Activated CD4-positive, CD25-positive, alpha-beta regulatory T cell treated with anti-CD3 and anti-CD28 coated beads, Interleukin-2, amount 50 U/mL, for 24 hours (primary cell): ENCODE measurements at places on chromosomes 16 and 17.
A peak's percentile ranks its signal among the peaks of the same experiment; 100 is the strongest.

GRCh38 chr16:28089992-28090365, 26.5 kb upstream of the GSG1L start:
- no peak for ATAC-seq

DNA sequence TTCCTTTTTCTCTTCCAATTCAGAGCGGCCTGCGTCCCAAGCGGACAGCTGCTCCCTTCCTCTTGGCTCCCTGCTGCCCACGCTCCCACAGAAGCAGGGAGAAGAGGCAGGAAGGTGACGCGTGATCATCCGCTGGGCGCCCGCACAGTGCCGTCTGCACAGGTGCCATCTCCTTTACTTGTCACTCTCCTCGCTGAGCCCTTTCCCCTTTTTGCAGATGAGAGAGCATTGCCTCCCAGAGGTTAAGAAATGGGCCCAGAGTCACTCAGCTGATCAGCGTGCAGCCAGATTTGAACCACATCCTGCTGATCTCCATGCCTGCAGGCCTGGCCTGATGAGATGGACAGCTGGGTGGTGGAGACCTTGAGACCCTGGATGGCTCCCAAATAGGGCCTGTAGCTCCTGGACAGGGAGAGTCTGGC, 299.8 kb downstream of the SEC14L1 start:
- no peak for ATAC-seq

GRCh38 chr16:88454523-88454947, 1.5 kb downstream of the ZFPM1 start:
- no peak for ATAC-seq

DNA sequence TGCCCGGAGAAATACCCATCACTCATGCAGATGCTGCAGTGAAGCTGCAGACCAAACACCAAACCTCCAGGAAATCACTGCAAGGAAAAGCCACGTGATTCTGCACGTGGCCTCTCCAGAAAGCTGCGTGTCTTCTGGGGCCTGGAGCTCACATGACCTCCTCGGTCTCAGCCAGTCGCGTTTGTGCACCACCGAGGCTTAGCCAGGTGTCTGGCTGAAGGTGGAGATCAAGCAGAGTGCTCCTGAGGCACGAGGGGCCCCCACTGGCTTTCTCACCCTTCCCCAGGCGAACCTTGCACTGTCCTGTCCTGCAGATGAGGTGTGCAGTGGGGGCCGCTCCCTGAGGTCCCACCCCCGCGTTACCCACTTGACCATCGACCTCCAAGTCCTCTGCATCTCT, 257.3 kb downstream of the RBFOX3 start:
- ATAC-seq = no peak

GRCh38 chr17:628089-628941, 86.3 kb downstream of the VPS53 start:
- ATAC-seq = no peak

DNA sequence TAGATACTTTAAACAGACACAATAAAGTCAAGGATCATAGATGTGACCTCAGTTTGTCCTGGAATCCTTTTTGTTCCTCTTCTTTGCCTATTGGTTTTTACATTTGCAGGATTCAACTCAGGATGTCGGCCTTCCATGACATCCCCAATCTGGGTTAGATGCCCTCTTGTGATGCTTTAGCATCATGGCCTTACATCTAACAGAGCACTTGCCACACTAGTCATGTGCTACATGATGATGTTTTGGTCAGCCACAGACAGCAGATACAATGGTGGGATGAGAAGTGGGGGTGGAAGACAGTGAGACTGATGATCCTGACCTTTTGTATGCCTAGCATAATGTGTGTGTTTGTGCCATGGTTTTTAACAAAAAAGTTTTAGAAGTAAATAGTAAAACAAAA, 1.8 kb upstream of the SYNRG start:
- no peak for ATAC-seq

- no peak for ATAC-seq
Measured at GRCh38 chr17:64991726-64992125, 64.8 kb downstream of the GNA13 start.

DNA sequence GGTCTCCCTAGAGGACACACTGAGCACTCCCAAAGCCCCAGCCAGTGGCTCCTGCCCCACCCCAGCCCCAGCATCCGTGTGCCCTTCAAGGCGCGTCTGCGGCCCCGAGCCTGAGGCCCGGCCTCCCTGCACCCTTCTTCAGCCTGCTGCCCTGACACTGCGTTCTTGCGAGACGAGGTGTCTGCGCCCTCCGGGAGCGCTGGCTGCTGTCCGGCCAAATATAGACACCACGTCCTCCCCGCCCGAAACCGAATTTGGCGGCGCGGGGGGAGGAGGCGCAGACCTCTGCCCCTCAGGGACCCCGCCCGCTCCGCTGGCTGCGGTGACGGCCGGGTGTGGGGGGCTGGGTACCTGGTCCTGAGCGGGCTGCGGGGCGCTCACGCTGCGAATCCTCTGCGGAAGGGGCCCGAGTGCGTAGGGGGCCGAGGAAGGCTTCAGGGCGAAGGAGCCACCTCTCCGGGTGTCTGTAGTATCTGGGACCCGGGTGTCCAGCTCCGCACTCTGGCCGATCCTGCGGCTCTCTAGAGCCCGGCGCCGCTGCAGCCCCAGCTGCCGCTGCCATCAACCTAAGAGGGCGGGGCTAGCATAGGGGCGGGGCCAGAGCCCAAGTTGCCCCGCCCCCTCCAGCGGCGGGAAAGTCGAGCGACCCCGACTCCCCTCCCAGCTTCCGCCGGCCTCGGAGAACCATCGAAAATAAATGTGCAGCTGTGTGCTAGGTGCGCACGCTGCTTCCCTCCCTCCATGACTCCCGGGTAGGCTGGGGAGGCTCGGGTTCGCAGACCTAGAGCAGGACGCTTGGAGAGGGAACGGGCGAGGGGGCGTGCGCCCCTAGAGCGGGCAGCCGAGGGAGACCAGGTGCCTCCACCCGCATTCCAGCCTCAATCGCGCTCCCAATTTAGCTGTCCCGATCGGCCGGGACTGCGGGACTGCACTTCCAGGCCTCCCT, at the start of gene CORO6:
Gene CORO6 (minus strand): TSS at position 576 of the 946 bp plus-strand sequence. CDS start 1,491 bp downstream, outside the sequence.
- ATAC-seq = peak; percentile 25

- no peak for ATAC-seq
Measured at GRCh38 chr17:17279316-17279715, 1.7 kb downstream of the COPS3 start.

GRCh38 chr16:11394593-11394960, 49.3 kb downstream of the RMI2 start:
- no peak for ATAC-seq

DNA sequence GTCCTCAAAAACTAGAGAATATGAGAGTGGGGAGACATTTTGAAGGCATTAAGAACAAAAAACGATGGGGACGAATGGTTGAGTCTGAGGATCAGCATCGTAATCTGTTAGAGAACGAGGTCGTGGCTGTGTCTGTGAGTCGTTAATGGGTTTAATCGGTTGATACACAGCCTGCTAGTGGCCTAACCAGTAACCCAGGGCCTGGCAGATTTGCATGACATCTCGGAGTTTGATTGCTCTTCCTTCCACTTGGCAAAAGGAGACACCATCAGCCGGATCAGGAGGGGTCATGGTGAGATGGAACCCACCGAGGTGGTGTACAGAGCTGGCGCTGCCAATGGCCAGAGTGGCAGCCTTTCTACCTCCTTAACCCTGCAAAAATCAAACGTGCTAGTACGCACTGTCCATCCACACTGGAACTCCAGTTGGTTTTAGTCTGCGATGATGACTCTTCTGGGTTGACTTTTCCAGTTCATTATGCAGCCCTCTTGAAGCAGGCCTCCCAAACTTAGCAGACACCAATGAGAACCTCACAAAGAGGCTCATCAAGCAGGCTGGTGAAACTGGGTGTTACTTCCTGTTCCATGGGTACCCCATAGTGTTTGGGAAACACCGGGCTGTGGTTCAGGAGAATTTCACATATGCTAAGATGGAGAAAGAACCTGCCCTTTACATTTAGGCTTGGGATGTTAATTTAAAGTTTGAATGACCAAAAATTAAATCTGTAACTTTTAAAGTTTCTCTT, 4.1 kb downstream of the HS3ST3B1 start:
- no peak for ATAC-seq

DNA sequence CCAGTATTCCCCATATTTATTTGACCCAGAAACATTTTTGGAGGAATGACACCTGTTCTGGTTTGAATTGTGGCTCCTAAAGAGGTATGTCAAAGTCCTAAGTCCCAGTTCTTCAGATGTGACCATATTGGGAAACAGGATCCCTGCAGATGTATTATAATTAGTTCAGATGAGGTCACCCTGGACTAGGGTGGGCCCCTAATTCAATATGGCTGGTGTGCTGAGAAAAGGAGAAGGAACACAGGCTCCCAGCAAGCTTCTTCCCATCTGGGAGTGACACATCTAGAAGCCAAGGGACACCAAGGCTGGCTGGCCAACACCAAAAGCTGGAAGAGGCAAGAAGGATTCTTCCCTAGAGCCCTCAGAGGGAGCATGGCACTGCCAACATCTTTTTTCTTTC, 3.8 kb upstream of the GCSH start:
- no peak for ATAC-seq

DNA sequence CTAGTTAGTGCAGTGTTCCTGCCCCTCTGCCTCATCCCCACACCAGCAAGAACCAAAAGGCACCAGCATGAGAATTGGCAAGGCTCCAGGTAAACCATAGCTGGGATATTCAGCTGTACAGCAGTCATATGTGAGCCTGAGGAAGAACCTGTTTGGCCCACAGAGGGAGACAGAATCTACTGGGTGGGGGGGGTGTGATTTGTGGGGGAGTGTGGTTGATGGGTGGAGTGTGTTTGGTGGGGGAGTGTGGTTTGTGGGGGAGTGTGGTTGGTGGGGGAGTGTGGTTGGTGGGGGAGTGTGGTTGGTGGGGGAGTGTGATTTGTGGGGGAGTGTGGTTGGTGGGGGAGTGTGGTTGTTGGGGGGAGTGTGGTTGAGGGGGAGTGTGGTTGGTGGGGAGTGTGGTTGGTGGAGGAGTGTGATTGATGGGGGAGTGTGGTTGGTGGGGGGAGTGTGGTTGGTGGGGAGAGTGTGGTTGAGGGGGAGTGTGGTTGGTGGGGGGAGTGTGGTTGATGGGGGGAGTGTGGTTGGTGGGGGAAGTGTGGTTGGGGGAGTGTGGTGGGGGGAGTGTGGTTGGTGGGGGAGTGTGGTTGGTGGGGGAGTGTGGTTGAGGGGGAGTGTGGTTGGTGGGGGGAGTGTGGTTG, 19.5 kb downstream of the MINK1 start:
- no peak for ATAC-seq

GRCh38 chr16:26108836-26109505, 417.2 kb downstream of the HS3ST4 start:
- no peak for ATAC-seq

- ATAC-seq = peak; percentile 49
Measured at GRCh38 chr16:3065742-3066439, 451 bp downstream of the IL32 start.

- no peak for ATAC-seq
Measured at GRCh38 chr16:57178793-57179212, 7.0 kb downstream of the PSME3IP1 start.

DNA sequence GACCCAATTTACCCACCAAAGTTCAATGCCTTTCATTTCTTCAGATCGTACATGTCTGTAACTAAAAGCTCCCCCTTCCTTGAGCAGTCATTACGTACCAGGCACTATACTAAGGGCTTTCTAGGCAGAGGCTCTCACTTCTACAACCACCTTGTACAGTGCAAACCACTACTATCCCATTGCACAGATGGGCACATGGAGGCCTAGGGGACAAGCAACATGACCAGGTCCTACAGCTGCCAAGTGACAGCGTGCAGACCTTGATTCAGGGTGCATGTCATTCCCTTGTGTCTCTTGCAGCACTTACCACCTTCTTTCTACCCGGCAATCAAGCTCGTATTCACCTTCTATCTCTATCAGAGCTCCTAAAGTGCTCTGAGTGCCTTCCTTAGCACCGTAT, 382.7 kb downstream of the SOX9 start:
- no peak for ATAC-seq

GRCh38 chr16:86566966-86567700, 504 bp downstream of the FOXC2 start:
- ATAC-seq = no peak

DNA sequence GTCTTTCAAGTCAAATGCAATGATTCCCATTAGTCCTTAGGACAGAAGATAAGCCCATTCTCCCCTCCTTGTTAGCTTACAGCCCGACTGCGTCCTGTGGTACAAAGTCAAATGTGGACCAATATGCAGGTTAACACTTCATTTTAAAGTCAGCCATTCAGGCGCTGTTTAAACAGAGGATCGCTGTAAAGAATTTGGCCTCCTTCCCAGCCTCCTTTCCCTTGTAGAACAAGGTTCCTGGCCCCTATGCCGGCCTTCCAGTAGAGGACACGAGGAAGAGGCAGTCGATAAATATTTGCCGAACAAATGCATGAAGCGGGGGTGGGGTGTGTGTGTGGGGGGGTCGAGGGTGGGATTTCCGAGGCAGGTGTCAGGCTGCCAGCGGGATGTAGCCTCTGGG, 4.3 kb downstream of the SDK2 start:
- ATAC-seq = no peak

GRCh38 chr17:55770196-55770870, 19.5 kb downstream of the PCTP start:
- ATAC-seq = no peak

GRCh38 chr17:36578671-36579070, 13.0 kb upstream of the DHRS11 start:
- ATAC-seq = no peak

GRCh38 chr17:50487213-50488096, 8.8 kb downstream of the RSAD1 start:
- ATAC-seq = no peak

GRCh38 chr17:78558181-78558850, 18.9 kb downstream of the DNAH17 start:
- no peak for ATAC-seq

DNA sequence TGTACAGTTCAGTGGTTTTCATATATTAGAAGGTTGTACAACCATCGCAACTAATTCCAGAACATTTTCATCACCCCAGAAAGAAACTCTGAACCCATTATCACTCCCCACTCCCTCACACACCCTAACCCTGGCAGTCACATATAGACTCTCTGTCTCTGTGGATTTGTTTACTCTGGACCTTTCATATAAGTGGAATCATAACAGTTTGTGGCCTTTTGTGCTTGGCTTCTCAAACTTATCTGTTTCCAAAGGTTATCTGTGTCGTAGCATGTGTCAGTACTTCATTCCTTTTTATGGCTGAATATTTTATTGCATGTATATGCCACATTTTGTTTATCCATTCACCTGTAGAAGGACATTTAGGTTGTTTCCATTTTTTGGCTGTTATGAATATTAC, 12.4 kb downstream of the TENT4B start:
- no peak for ATAC-seq

GRCh38 chr16:11094075-11094856, 149.9 kb downstream of the CLEC16A start:
- ATAC-seq = peak; percentile 80

DNA sequence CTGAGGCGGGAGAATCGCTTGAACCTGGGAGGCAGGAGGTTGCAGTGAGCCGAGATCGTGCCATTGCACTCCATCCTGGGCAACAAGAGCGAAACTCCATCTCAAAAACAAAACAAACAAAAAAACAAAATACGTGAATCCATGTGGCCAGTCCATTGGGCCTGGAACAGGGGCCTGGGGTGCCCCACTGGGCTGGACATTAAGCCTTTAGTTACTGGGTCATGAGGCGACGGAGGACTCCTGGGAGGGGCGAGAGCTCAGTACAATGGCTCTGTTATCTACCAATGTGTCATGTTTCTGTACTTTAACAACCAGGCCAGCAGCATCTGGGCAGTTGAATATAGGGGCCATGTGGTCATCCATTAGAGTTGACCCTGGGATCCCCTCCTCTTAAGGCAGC, 18.9 kb upstream of the CLEC18A start:
- no peak for ATAC-seq

GRCh38 chr17:64327201-64327930, 63.3 kb downstream of the PECAM1 start:
- no peak for ATAC-seq
